Adrenal gland (tissue), 19 donors: ENCODE measurements at places on chromosomes 3 and 15. TPM values are rescaled to one million over a fixed set of nuclear protein-coding genes. Genes with fewer than 3 reads are reported as not detected.
A peak's percentile ranks its signal among the peaks of the same experiment; 100 is the strongest.

The HACD2 gene
- total RNA-seq = 21.0 TPM

The CORO2B gene
- total RNA-seq = 3.3 TPM

The LSMEM2 gene
- not detected for total RNA-seq

The CYP8B1 gene
- total RNA-seq = not detected

The FYCO1 gene
- total RNA-seq = 38.0 TPM

DNA sequence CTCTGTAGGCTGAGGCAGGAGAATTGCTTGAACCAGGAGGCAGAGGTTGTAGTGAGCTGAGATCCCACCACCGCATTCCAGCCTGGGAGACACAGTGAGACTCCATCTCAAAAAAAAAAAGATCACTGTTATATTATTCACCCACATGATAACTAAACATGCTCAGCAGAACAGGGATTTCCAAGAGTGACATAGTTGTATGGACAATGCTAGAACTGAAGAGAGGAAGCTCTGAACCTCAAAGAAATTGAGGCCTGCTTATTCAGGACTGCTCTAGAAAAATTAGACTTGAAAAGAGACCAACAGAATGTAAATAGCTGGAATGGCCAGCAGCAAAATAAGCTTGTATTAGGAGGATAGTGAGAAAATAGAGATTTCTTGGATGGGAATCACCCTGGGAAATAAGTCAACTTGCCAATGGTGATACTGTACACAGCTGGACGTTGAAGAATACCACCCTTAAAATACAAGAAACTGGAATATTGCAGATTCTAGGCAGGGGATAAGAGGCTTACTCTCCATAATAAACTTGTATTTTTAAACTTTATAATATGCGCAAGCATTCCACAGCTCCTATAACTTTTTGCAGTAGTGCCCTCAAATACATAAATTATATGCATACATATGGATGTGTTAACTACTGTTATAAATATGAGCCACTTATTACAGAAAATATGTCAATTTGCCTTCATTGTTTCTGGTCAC, 28.2 kb downstream of the PIK3CB start:
- no peak overlapping the region for H3K4me3 ChIP-seq
- no peak for DNase-seq
- H3K27ac ChIP-seq = no peak overlapping the region
- H3K27me3 ChIP-seq = no peaks in the 10 kb centered on the region
- H3K4me1 ChIP-seq = peaks cover 8% of the 10 kb centered on the region

DNA sequence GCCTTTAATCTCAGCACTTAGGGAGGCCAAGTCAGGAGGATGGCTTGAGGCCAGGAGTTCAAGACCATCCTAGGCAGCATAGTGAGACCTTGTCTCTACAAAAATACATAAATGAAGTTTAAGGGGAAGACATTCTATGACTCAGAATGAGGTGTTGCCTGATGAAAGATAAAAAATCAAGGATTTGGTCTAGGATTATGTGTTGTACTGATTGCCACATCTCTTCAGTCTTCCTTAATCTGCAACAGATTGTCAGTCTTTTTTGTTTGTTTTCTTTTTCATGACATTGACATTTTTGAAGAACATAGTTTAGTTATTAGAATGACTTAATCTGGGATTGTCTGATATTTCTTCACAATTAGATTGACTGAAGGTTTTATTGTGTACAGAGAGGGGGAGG, 26.3 kb upstream of the DPPA4 start:
- H3K36me3 ChIP-seq = no peaks in the 10 kb centered on the region
- DNase-seq = no peak
- no peak overlapping the region for H3K27ac ChIP-seq
- no peak overlapping the region for H3K4me3 ChIP-seq

DNA sequence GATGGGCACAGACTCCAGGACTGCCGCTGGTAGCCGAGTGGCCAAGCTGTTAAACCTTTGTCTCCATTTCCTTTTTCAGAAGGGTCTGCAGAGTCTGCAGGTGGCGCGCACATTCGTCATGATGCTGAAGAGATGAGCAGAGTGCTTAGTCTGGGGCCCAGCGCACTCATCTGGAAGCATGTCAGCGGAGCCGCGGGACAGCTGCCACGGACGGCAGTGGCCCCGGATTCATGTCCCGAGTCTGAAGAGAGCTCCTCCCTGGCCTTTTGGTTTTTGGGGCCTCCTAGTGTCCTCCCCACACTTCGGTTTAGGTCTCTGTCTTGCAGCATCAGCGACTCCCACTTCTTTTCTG, 42.6 kb downstream of the KLHL25 start:
- peak overlapping the region; percentile 78 for H3K27ac ChIP-seq
- DNase-seq = no peak
- peaks cover 19% of the 10 kb centered on the region for H3K4me1 ChIP-seq
- no peak overlapping the region for H3K4me3 ChIP-seq

DNA sequence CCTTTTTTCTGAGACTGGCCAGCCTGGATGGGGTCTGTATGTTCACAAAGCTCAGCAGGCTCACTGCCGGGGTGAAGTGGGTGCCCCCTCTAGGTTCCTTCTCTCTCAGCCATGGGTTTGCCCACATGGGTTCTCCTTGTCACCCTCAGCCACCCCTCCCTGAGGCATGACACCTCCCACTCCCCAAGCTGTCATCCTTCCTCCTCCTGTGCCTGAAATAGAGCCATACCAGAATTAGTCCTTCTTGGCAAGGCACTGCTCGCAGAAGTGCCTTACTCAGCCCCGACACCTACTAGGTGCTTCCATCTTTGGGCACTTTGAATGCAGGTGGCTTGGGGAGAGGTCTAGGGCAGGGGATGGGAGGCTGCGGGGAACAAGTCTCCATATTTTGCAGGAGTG, 62.9 kb upstream of the SEC13 start:
- no peaks in the 10 kb centered on the region for H3K4me1 ChIP-seq
- H3K27me3 ChIP-seq = no peaks in the 10 kb centered on the region
- H3K4me3 ChIP-seq = no peak overlapping the region
- DNase-seq = no peak

DNA sequence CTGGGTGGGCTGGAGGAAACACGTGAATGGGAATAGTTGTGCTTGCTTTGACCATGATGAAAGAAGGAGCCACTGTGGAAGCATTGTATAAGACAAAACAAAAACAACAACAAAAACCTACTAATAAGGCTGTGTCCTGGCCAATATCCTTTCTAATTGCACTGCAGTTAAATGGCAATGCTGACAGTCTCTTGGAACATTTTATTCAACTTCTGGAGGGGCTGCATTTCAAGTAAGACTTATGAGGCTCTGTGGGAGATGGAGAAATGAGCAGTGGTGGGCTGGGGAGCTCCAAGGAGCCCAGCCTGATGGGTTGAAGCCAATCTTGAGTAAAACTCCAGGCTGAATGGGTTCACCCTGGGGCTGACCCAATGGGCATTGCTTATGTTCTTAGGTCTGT, 99.8 kb upstream of the ROPN1 start:
- no peak for DNase-seq
- H3K4me1 ChIP-seq = no peaks in the 10 kb centered on the region
- no peaks in the 10 kb centered on the region for H3K27me3 ChIP-seq
- H3K36me3 ChIP-seq = no peaks in the 10 kb centered on the region

- no peaks in the 10 kb centered on the region for H3K36me3 ChIP-seq
- H3K4me1 ChIP-seq = no peaks in the 10 kb centered on the region
- DNase-seq = no peak
- no peaks in the 10 kb centered on the region for H3K27me3 ChIP-seq
Observed at GRCh38 chr3:18024715-18025114, 282.3 kb upstream of the TBC1D5 start.

DNA sequence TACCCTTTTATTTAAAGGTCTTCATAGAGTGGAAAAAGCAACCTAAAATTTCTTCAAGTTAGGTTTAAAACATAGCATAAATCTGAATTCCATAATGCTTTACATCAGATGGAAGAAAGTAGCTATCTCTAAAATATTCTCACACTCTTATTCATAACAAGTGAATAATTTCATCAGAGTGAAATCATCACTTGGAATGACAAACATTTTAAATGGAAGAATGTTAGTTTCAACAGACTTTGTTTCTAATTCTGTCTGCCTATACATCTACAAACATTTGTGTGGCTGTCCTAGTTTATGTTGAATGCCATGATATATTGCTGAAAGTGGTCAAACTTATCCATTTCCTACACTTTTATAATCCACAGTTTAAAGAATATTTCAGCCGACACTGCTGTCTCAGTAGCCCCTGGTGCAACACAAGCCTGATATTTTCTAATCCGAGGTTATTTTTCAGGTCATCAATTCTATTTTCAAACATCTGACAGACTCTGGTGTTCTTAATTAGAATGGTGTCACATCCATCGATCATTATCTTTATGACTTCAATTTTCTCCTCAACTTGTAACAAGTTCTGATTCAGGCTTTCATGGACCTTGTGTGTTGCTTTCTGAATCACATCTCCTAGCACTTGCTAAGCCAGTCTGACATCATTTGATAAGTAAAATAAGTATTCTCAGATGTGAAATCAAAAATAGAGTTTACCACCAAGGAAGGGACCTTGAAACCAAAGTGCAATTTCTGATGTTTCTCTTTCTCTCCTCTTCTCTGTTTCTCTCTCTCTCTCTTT, 17.1 kb upstream of the CNTN3 start:
- no peaks in the 10 kb centered on the region for H3K27me3 ChIP-seq
- no peak overlapping the region for H3K4me3 ChIP-seq
- H3K4me1 ChIP-seq = no peaks in the 10 kb centered on the region
- DNase-seq = no peak
- no peak overlapping the region for H3K27ac ChIP-seq

- peak overlapping the region; percentile 98 for H3K27ac ChIP-seq
- no peak for DNase-seq
- no peak overlapping the region for H3K4me3 ChIP-seq
- no peaks in the 10 kb centered on the region for H3K36me3 ChIP-seq
Observed at GRCh38 chr3:179149951-179150350, 1.8 kb downstream of the PIK3CA start.

DNA sequence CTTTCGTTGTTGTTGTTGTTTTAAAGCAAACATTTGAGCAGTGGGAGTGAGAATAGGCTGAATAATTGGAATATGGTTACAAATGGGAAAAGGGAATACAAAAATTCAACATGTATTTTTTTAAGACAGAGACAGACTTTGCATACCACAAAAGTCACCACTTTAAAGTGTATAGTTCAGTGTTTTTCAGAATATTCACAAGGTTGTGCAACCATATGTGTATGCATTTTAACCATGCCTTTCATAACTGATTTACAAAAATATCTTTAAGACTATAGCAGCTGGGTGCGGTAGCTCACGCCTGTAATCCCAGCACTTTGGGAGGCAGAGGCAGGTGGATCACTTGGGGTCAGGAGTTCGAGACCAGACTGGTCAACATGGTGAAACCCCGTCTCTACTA, 41.3 kb downstream of the EHHADH start:
- H3K36me3 ChIP-seq = no peaks in the 10 kb centered on the region
- H3K27ac ChIP-seq = no peak overlapping the region
- no peaks in the 10 kb centered on the region for H3K27me3 ChIP-seq
- no peak overlapping the region for H3K4me3 ChIP-seq
- H3K4me1 ChIP-seq = no peaks in the 10 kb centered on the region

DNA sequence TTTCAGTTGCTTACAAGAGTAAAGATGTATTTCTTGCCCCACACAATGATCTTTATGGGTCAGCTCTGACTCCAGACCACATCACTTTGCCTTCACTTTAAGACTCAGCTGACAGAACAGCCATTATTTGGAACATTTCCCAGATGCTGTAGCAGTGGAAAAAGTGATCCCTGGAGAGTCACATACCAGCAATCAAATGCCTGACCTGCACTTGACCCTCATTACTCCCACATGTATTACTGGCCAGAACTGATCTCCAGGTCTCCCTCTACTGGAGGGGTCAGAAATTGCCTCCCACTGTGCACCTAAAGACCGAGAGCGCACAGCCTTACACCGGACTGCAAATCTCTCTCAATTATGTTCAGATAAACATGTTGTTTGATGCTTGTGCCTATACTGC, 88.6 kb upstream of the ZNF385D start:
- no peaks in the 10 kb centered on the region for H3K4me1 ChIP-seq
- no peak overlapping the region for H3K27ac ChIP-seq
- no peaks in the 10 kb centered on the region for H3K27me3 ChIP-seq
- no peak overlapping the region for H3K4me3 ChIP-seq

DNA sequence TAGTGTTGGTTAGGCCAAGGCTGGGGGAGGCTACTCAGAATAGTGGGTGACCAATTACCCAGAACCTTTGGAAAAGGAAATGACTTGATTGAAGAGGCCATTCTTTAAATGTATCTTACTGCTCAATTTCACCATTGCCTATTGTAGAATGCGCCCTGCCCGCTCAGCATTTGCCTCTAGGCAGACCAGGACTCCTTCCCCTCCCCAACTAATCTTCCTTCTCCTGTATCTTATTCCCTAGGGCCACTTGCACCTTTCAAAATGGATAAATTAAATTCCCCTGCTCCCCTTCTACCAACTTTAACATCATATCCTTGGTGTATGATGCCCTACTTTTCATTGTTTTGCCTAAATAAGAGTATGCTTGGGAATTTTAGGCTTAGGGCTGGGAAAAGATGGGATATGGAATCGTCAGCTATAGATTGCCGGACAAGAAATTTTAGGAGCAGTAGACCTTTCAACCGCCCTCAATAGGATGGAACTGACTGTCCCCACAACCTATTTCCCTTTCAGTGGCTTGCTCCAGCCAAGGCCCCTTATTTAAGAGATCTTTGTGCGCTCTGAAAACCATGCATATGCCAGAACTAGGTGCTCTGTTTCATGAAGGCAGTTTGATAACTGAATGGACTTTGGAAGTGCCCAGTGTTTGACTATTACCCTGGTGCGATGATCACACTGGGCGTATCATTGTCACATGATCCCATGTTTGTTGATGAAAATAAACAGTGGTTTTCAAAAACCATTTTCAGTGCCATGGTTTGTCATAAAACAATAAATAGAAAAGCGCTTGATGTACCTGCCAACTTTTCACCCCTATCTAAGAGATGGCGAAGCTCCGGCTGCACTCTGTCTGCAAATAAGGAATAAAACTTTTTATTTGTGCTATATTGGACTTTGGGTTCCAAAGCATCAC, 74.3 kb upstream of the TSEN2 start:
- H3K27ac ChIP-seq = no peak overlapping the region
- DNase-seq = no peak
- H3K36me3 ChIP-seq = no peaks in the 10 kb centered on the region
- no peaks in the 10 kb centered on the region for H3K4me1 ChIP-seq
- no peak overlapping the region for H3K4me3 ChIP-seq
- H3K27me3 ChIP-seq = no peaks in the 10 kb centered on the region
